ENCODE measurements at places on chromosomes 6 and 20. TPM values are rescaled to one million over a fixed set of nuclear protein-coding genes. Genes with fewer than 3 reads are reported as not detected.

The LRRC1 gene
- total RNA-seq: 8.4 TPM

The SGK2 gene
- not detected for total RNA-seq

- no peaks in the 10 kb centered on the region for H3K36me3 ChIP-seq
- H3K27ac ChIP-seq: no peak overlapping the region
- H3K27me3 ChIP-seq: no peaks in the 10 kb centered on the region
Measured at GRCh38 chr6:36243562-36244212, 26.2 kb upstream of the PNPLA1 start.

DNA sequence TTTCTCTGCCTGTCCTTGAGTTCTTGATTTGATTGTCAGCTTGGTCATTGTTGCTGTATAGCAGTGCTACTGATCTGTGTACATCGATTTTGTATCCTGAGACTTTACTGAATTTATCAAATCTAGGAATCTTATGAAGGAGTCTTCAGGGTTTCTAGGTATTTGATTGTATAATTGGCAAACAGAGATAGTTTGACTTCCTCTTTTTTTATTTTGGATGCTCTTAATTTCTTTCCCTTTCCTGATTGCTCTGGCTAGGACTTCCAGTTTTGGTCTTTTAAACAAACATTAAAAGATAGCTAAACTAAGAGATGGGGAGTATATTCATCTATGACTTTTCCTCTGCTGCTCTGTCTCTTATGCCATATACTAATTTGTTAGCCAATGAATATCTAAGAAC lies 62.4 kb downstream of the NCOA7 start:
- no peak overlapping the region for H3K4me3 ChIP-seq
- H3K36me3 ChIP-seq: no peaks in the 10 kb centered on the region
- no peak overlapping the region for H3K27ac ChIP-seq
- no peak for DNase-seq
- no peaks in the 10 kb centered on the region for H3K27me3 ChIP-seq

DNA sequence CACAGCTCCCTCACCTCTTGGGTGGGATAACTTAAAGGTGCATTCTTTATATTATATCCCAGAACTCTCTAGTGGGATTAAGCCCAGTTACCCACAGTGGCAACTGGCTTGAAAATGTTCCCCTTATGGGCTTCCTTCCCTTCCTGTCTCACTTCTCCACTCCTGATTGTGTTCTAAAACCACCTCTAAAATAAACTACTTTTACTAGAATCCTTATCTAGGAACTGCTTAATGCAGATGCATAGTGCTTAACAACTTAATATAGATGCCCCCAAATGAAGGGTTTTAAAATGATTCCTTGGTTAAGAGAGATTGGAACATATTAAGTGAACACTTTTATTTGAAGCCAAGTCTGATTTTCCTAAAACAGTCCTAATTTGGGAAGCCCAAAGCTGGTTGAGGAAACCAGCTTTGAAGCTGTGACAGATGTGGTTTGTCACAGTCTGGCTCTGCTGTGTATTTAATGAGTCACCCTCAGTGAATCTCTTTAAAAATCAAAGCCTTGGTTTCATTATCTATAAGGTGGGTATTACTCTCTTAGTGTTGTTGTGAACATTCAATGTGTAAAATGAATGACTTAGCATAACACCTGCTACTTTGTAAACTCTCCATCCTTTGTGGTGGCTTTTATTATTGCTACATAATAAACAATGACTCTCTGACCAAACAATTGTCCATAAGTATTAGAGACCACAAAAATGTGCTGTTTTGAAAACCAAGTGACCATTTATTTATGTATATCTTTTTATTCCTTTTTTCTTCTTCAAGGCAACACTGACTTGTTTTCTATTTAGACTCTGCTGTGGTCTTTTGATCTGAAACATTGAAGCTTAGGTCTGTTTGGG lies 24.4 kb downstream of the PLCB1 start:
- H3K4me3 ChIP-seq: no peak overlapping the region
- H3K27ac ChIP-seq: no peak overlapping the region
- peaks cover 11% of the 10 kb centered on the region for H3K36me3 ChIP-seq
- no peaks in the 10 kb centered on the region for H3K4me1 ChIP-seq

Measured in H9 (cell line).